Stomach (tissue), 19 donors: ENCODE measurements at places on chromosomes 1 and 21.

DNA sequence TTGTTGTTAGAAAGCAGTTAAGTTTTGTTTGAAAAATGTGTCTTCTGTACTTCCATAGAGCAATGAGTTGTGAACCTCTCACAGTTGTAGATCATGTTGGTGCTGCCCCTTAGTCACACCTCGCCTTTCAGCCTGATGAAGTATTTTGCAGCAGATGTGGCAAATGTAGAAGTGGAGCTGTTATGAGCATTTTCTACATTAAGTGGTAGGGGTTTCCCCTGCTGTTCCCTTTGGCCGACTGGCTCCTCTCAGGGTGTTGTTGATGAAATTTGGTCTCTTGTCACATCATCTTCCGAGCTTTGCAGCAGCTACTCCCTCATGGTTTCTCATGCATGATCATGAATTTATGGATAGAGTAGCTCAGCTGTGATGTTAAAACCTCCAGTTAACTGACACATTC, 33.6 kb upstream of the DENND1B start:
- no peak for DNase-seq

DNA sequence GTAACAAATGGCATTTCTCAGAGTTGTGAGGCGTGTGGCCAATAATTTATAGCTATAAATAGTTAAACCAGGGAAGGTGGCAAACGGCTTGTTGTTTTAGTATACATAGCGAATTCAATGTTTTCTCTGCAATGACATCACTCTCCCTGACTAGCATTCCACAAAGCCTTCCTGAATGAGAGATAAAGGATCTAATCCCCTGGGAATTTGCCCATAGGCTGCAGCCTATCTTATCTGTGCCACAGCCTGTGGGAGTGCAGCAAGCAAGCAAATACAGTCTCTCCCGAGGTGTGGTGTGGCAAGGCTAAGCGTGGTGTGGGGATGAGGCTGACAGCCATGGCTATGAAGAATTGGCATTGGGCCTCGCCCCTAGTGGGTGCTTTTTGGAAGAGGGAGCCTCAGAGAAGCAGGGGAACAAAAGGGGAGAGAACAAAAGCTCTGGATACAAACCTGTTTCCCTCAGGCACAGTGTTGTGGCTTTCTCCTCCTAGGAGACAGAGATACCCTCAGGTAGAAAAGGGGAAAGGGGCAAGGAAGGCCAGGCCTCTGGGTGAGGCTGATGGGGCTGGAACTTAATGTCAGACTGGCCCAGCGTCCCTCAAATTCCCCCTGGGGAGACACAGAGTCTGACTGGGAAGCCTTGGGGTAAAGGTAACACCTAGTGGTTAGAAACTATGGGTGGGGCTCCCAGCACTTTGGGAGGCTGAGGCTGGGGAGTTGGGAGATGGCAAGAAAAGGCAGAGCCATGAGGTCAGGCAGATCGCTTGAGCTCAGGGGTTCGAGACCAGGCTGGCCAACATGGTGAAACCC, 8.9 kb downstream of the TAGLN2 start:
- peak; percentile 78 for DNase-seq

- DNase-seq = peak; percentile 80
These were observed 22.8 kb upstream of the STRIP1 start for GRCh38 chr1:110011527-110012041.

- no peak for DNase-seq
These were observed 11.6 kb downstream of the SLC6A17 start for GRCh38 chr1:110161849-110162248.

GRCh38 chr1:183841550-183841949, 36.6 kb downstream of the RGL1 start:
- DNase-seq = no peak
